Islet precursor cell (in vitro differentiated cells): ENCODE measurements at places on chromosomes 12 and 14.

DNA sequence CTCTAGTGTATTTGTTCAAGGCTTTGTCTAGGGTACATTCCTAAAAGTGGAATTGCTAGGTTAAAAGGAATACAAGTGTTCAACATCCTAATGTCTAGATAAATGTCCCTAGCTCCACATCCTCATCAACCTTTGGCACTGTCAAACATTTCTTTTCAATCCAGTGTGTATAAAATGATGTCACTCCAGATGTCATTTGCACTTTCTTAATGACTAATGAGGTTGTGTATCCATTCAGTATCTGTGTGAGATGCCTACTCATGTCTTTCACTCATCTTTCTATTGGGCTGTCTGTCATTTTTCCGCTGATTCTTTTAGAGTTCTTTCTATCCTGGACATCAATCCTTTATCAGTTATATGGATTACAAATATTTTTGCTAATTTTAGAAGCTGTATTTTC lies 43.3 kb downstream of the ARMH4 start:
- no peak for DNase-seq

- DNase-seq, result no peak
Measured at GRCh38 chr12:70290116-70290515, 46.9 kb downstream of the CNOT2 start.

DNA sequence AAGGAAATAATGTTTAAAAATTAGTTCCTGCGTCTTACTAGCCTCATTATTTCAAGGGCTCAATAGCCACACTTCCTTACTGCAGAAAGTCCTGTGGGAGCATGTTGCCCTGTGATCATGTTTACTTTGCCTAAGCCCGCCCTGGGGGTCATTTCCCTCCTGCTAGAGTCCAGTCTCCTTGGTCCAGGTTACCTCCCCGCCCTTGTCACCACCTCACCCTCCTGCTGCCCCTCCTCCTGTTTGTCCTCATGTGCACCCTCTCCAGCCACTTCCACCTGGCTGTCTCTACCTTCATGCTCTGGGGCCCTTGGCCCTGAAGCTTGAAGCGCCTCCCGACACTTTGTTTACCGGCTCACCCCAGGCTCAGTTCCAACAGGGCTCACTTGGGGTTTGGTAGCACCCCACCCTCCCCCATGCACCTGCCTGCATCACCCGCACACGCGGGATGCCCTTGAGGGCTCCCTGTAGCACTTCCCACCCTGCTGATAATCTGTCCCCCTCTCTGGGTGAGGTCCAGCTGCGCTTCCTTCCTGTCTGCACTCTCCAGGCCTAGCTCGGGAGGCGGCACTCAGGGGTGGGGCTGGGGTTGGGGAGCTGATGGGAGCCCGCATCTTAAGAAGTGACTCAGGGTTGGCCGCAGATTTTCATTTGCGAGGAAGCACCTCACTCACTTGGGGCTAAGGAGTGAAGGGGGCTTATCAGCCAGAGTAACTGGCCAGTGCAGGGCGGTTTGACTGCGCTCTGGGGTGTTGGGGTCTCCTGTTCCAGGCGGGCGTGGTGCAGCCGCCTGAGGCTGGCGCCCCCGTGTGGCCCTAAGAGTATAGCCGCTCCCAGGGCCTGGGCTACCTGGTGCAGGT lies 40.1 kb downstream of the SMIM41 start:
- peak; percentile 91 for DNase-seq

GRCh38 chr14:58315606-58316005 lies 17.3 kb downstream of the ARID4A start:
- DNase-seq, result no peak

- no peak for DNase-seq
Measured at GRCh38 chr14:21822109-21822508, 148.5 kb upstream of the OR4E1 start.

DNA sequence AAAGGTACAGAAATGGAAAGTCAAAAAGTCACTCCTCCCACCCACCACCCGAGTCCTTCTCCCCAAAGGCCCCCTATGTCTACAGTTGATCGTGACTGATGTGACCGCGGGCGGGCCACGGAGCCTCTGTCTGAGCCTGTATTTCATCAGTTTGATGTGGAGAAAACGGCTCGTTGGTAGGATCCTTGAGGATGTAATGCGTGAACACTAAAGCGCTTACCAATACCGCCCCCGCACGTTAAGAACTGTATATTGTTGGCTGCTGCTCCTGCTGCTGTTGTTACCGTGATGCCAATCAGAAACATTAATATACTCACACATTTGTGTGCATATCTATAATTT lies 24.6 kb upstream of the UBC start:
- peak; percentile 93 for DNase-seq

DNA sequence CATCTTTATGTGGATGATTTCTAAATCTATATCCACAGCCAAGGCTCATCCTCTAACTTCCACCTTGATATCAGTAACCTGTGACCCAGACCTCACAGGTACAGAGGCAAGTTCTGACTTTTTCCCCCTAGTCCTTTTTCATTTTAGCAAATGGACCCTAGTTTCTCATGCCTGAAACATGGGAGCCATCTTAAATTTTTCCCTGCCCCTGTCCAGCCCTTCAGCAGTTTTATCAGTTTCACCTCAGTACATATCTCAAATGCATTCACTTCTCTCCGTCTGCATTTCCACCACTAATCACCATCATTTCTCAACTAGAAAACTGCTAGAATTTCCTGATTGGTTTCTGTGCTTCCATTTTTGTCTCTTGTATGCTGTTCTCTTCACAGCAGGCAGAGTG lies 79.3 kb downstream of the DIP2B start:
- DNase-seq, result no peak

GRCh38 chr12:45880533-45880932 lies 109.8 kb downstream of the SCAF11 start:
- DNase-seq, result no peak

GRCh38 chr14:69266572-69267345 lies 6.8 kb downstream of the GALNT16 start:
- DNase-seq, result no peak

GRCh38 chr12:8796831-8797626 lies 25.4 kb upstream of the A2ML1 start:
- DNase-seq, result no peak

DNA sequence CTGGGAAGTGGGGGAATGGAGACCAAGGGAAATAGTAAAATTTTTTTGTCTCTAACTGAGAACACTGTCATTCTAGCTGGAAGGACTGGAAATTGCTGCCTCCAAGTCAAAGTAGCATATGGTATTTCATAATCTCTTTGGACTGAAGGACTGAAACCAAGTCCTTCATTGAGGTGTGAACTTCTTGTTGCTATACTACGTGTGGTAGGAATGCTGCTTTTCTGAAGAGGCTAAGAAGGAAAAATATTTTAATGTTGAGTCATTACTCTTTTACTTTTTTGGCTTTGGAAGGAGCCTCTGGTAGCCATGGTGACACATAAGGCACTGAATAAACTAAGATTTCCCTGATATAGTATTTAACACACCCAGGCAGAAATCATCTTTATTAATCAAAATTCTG lies 465.4 kb downstream of the NPAS3 start:
- DNase-seq, result no peak
